ENCODE measurements at places on chromosomes 16 and 17. TPM values are rescaled to one million over a fixed set of nuclear protein-coding genes. Genes with fewer than 3 reads are reported as not detected.
A peak's percentile ranks its signal among the peaks of the same experiment; 100 is the strongest.

Gene KRTAP4-5
- total RNA-seq = not detected

Gene ADAMTS18
- 12.4 TPM for total RNA-seq

Gene CTRL
- 1.1 TPM for total RNA-seq

GRCh38 chr16:4811242-4811641, 8.8 kb upstream of the ROGDI start:
- no peak for DNase-seq
- H3K27me3 ChIP-seq = no peaks in the 10 kb centered on the region
- peaks cover 74% of the 10 kb centered on the region for H3K36me3 ChIP-seq
- no peak overlapping the region for H3K27ac ChIP-seq

GRCh38 chr17:80908776-80909175, 82.9 kb upstream of the CHMP6 start:
- H3K27ac ChIP-seq = no peak overlapping the region
- DNase-seq = no peak
- H3K36me3 ChIP-seq = peaks cover 34% of the 10 kb centered on the region
- no peak overlapping the region for H3K4me3 ChIP-seq
- no peaks in the 10 kb centered on the region for H3K4me1 ChIP-seq

DNA sequence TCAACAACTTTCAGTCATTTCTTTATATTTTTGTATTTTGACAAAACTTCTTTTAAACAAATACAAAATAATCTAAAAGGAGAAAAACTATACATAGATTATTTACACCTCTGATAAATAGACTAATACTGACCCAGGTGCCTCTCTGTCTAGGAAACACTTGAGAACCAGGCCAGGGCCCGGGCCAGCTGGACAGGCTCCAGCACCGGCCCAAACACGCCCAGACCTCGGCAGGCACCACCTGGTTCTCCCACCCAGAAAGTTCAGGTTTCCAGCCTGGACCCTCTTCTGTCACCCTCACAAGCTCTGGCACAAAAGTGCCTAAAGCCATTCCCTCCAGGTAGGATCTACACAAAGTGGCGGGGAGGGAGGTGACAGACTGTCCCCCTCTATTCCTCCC, 97.0 kb upstream of the DNAH17 start:
- no peak for DNase-seq
- no peaks in the 10 kb centered on the region for H3K27me3 ChIP-seq
- H3K36me3 ChIP-seq = peaks cover 24% of the 10 kb centered on the region
- H3K4me3 ChIP-seq = no peak overlapping the region
- H3K27ac ChIP-seq = no peak overlapping the region
- no peaks in the 10 kb centered on the region for H3K4me1 ChIP-seq

GRCh38 chr17:40063901-40064531, 1.3 kb downstream of the THRA start:
- peak; percentile 59 for DNase-seq
- no peak overlapping the region for H3K27ac ChIP-seq
- no peaks in the 10 kb centered on the region for H3K36me3 ChIP-seq
- H3K27me3 ChIP-seq = peaks cover 12% of the 10 kb centered on the region
- peaks cover 4% of the 10 kb centered on the region for H3K4me1 ChIP-seq

DNA sequence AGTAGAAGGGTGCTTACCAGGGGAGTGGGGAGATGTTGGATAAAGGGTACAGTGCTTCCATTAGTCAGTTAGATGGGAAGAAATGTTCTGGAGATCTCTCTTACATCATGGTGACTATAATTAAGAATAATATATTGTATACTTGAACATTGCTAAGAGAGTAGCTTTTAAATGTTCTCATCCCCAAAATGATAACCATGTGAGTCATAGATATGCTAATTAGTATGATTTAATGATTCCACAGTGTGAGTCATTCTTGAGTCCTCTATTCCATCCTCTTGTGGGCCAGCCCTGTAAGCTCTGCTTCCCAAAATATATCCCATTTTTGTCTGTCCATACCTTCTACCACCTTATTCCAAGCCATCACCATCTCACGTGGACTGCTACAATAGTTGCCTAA, 80.6 kb upstream of the CDH11 start:
- H3K4me1 ChIP-seq = no peaks in the 10 kb centered on the region
- H3K4me3 ChIP-seq = no peak overlapping the region
- no peak for DNase-seq
- H3K27me3 ChIP-seq = no peaks in the 10 kb centered on the region
- H3K27ac ChIP-seq = no peak overlapping the region

DNA sequence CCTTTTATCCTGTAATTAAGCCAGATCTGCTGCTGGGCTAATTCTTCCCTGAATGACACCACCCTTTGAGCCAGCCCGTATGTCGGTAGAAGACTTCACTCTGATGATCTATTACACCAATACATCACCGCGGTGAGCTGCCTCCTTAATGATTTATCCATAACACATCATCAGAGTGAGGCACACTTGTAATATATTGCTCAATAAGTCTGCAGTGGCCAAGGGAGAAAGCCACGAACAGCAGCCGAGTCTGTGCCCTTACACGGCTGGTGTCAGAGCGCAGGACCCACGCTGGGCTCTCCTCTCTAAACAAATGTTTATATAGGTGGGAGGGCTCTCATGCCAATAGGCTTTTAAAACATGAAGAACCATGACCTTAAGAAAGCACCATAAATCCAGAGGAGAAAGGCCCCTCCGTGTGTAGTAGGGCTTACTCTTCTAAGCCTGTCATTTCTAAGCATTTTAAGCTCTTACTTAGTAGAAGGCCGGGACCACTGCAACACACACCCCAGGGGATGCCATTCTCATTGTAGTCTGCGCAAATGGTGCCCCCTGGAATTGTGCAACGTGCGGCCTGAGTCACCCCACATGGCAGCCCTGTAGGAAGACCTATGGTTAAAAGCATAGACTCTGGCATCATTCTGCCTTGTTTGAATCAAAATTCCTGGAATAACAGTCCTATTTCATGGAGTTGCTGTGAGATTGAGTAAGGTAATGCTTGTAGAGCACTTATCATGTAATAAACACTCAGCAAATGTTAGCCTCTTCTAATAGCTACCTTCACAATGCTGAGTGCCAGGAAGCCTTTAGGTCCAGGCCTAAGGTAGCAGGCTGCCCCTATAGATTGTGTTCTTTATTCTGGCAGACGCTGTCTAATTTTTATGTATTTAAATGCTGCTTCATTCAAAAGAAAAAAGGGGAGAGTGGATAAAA, 26.1 kb downstream of the MRPS23 start:
- H3K27ac ChIP-seq = peak overlapping the region; percentile 65
- no peak overlapping the region for H3K4me3 ChIP-seq
- H3K4me1 ChIP-seq = no peaks in the 10 kb centered on the region
- H3K27me3 ChIP-seq = no peaks in the 10 kb centered on the region
- DNase-seq = no peak

DNA sequence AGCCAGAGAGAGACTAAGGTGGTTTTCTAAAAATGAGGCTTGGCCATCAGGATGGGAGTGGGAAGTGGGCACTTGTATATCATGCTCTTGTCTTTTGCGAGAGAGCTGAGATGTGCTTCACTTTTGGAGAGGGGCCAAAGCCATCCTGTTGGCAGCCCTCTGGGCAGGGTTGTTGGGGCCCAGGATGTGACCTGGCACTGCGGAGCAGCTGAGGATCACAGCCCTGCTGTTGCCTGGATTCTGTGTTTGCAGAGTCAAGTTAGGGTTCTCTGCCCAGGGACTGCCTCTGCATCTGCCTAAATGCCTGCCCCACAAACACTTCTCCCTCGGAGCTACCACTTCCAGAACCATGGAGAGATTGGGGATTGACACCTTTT, 71.2 kb downstream of the PLD6 start:
- peaks cover 28% of the 10 kb centered on the region for H3K36me3 ChIP-seq
- no peaks in the 10 kb centered on the region for H3K4me1 ChIP-seq
- no peaks in the 10 kb centered on the region for H3K27me3 ChIP-seq
- no peak overlapping the region for H3K27ac ChIP-seq
- H3K4me3 ChIP-seq = no peak overlapping the region

DNA sequence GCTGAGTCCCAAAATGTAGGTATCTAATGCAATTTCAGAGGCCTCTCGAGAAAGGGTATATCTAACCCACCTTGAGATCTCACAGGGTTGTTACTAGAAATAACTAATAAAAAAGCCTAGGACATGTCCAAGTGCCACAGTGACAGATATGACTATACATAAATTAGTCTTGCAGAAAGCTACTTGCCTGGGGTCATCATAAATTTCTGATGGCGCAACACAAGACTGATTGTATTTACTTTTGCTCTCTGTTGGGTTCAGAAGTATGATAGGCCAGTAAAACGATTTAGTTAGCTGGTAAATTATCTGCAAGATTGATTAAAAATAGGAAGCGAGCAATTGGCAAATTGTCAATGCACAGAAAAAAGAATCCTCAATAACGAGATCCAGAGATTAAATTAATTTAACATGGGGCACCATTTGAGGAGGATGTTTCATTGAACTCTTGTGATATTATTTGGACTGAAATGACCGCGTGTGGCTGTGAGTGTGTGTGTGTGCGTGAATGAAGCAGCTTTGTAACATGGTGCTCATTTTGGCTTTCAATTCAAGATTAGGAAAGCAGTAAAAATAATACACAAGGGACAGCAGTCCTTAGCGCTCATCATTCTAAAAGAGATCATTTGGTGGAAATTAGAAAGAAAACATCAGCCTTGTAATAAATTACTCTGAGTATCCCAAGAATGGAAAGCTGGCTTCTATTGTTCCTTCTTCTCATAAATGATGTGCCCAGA, 157.4 kb upstream of the ZFHX3 start:
- no peak overlapping the region for H3K27ac ChIP-seq
- no peak overlapping the region for H3K4me3 ChIP-seq
- DNase-seq = no peak

GRCh38 chr17:67051837-67052236, 7.5 kb downstream of the CACNG1 start:
- DNase-seq = no peak
- no peaks in the 10 kb centered on the region for H3K36me3 ChIP-seq
- no peak overlapping the region for H3K4me3 ChIP-seq
- no peaks in the 10 kb centered on the region for H3K4me1 ChIP-seq
- no peak overlapping the region for H3K27ac ChIP-seq

DNA sequence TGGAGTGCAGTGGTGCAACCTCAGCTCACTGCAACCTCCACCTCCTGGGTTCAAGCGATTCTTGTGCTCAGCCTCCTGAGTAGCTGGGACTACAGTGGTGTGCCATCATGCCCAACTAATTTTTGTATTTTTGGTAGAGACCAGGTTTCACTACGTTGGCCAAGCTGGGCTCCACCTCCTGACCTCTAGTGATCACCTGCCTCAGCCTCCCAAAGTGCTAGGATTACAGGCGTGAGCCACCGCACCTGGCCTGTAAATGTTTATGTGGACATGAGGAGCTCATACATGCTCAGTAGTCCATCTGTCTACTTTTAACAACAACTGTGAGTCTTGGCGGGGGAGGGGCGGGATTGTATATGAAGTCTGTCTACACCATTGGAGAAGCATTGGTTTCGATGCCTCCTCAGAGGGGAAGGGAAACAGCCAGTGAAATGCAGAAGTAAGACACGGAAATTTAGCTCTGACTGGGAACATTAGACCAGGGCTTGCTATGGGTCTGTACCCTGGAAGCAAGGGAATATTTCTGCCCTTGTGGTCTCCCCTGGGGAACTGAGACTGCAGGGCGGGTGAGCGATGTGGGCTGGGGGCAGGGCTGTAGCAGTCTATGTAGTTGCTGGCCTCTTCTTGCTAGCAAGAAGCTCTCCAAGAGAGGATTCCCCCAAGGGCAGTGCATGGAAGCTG, 9.3 kb downstream of the NUBP1 start:
- H3K27me3 ChIP-seq = no peaks in the 10 kb centered on the region
- no peak overlapping the region for H3K27ac ChIP-seq
- no peak for DNase-seq
- H3K4me1 ChIP-seq = no peaks in the 10 kb centered on the region

- peaks cover 43% of the 10 kb centered on the region for H3K27me3 ChIP-seq
- H3K4me1 ChIP-seq = peaks cover 13% of the 10 kb centered on the region
- no peak overlapping the region for H3K27ac ChIP-seq
- no peak for DNase-seq
- peaks cover 2% of the 10 kb centered on the region for H3K36me3 ChIP-seq
These were observed 1.8 kb upstream of the SSTR2 start for GRCh38 chr17:73163043-73163442.

DNA sequence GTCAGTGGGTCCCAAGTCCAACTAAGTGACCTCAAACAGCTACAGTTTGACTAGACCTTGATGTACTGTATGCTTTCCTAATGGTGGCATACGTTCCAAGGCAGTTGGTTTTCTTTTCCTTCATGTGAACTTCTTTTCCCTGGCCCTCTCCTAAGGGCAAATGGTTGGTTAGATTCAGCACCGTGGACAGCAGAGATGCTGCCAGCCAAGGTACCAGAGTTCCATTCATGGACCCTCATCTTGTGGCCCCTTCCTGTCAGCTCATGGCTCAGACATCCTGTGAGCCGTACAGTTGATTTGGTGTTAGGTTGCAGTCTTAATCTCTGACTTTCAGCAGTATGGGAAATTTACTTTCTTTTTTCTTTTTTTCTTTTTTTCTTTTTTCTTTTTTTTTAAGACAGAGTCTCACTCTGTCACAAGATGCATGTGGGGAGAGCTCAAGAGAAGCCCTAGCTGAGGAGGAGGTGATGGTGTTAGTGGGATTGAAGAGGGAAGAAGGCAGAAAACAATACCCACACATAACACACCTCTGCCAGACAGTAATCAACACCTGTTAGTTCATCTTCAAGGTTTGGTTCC, 122.4 kb downstream of the USP31 start:
- no peak overlapping the region for H3K4me3 ChIP-seq
- no peak overlapping the region for H3K27ac ChIP-seq
- H3K27me3 ChIP-seq = no peaks in the 10 kb centered on the region
- no peaks in the 10 kb centered on the region for H3K36me3 ChIP-seq
- H3K4me1 ChIP-seq = no peaks in the 10 kb centered on the region

DNA sequence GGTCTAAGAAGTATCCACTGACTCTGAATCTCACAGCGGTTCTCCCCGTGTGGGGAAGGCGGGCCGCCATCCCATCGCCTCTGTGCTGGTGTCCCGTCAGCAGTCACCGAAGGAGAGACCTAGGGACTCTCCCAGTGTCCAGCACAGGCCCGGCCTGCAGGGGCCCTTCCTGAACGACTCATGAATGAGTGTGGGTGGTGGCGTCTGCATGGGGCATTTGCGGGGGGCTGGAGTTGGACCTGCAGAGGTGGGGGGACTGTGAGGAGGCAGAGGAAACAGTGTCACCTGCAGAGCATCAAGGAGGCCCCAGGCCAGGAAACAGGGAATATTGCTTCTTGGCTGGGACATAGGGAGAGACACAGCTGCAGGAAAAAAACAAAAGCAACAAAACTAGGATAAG, 10.3 kb downstream of the KCNG4 start:
- H3K4me1 ChIP-seq = no peaks in the 10 kb centered on the region
- H3K27ac ChIP-seq = no peak overlapping the region
- H3K27me3 ChIP-seq = no peaks in the 10 kb centered on the region
- no peak for DNase-seq
- no peak overlapping the region for H3K4me3 ChIP-seq

- H3K4me3 ChIP-seq = no peak overlapping the region
- no peak for DNase-seq
- no peaks in the 10 kb centered on the region for H3K27me3 ChIP-seq
- no peak overlapping the region for H3K27ac ChIP-seq
- no peaks in the 10 kb centered on the region for H3K4me1 ChIP-seq
- H3K36me3 ChIP-seq = peaks cover 87% of the 10 kb centered on the region
These were observed 55.9 kb upstream of the SLC5A11 start for GRCh38 chr16:24789881-24790280.

GRCh38 chr16:71746442-71747046, 22.0 kb upstream of the PHLPP2 start:
- no peak overlapping the region for H3K4me3 ChIP-seq
- DNase-seq = no peak
- no peak overlapping the region for H3K27ac ChIP-seq
- peaks cover 75% of the 10 kb centered on the region for H3K36me3 ChIP-seq

Data from endodermal cell (in vitro differentiated cells).